ENCODE measurements at places on chromosomes 2 and 18. TPM values are rescaled to one million over a fixed set of nuclear protein-coding genes. Genes with fewer than 3 reads are reported as not detected.

Gene GPBAR1
- total RNA-seq: 0.68 TPM

Gene PIAS2
- 21.3 TPM for total RNA-seq

Gene B3GNT7
- not detected for total RNA-seq

Gene LONRF2
- total RNA-seq: 0.08 TPM

Gene MAP3K19
- not detected for total RNA-seq

Gene ZNF521
- not detected for total RNA-seq

Gene TUBA4B
- not detected for total RNA-seq

Gene CXCR4
- 202 TPM for total RNA-seq

Measured in activated CD4-positive, alpha-beta memory T cell treated with anti-CD3 and anti-CD28 coated beads, Interleukin-2, amount 10 ng/mL, durations not matched to agents 7 days and 5 days (primary cell).